A172 (cell line): ENCODE measurements at places on chromosomes 11 and 22.

DNA sequence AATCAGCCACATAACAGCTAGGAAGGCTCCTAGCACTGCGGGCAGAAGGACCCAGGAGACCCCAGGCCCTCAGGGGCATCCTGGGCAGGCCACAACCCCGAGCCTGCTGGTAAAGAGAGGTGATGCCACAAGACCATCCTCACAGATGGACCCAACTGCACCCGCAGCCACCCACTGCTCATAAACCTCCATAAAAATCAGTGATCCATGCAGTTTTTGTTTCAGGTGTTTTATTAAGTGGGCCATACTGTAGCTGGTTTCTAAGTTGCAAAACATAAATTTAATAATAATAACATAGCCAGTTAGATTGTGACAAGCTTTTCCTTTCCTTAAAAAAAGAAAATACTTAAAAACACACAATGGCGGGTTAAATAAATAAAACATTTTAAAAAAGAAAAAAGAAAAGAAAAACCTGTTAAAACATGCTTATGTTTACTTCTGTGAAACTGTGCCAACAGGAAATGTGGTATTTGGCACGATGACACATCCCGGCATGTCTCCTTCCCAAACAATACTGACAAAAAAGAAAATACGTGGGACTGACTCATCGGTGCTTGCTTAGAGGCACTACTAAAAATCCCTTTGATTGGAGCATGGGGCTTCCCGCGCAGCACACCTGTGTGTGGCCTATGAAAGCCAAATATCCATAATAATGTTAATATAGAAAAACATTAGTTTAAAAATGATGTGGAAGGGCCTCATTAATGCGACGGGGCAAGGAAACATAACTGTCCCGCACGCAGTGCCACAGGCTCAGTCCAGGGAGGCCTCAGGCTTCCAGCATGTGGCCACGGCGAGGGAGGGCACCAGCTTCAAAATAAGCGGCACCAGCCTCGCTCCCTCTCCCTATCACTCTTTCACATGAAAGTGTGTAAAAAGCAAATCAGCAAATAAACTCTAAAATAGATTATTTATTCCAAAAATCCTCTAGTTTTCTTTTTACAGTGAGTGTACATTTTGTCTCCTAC lies 47.5 kb upstream of the SCUBE2 start:
- DNase-seq = peak; percentile 95

- no peak for DNase-seq
Observed at GRCh38 chr11:68598816-68599653, 85.3 kb upstream of the GAL start.

GRCh38 chr11:36417154-36417553 lies 92.9 kb downstream of the TRAF6 start:
- DNase-seq = no peak

- no peak for DNase-seq
Observed at GRCh38 chr11:10247011-10247410, 47.0 kb downstream of the SBF2 start.

GRCh38 chr11:12693479-12694182 lies 19.4 kb downstream of the TEAD1 start:
- DNase-seq = peak; percentile 99

- DNase-seq = no peak
Observed at GRCh38 chr11:75931124-75931523, 116.1 kb downstream of the UVRAG start.

GRCh38 chr22:31533374-31533773 lies 37.0 kb downstream of the SFI1 start:
- DNase-seq = no peak

- DNase-seq = peak; percentile 31
Observed at GRCh38 chr11:60265373-60266214, 14.9 kb upstream of the MS4A4A start.

- DNase-seq = peak; percentile 3
Observed at GRCh38 chr11:38818720-38819119, 2220.7 kb upstream of the RAG2 start.

DNA sequence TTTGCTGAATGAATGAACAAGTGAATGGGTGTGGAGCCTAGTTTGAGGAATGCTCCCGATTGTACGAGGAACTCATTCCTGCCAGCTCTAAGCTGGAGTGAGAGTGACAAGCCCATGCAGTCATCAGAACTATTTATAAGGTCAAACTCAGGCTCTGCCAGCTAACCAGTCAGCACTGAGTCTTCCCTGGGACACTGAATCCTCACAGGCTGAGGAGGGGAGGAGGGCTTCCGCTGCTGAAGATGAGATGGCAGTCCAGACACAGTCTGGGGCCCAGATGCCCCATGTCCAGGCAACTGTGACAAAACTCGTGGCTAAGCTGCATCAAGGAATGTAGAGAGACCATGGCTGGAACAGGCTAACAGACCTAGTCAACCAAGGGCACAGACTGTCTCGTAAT lies 4.0 kb downstream of the LRP4 start:
- no peak for DNase-seq

- no peak for DNase-seq
Observed at GRCh38 chr11:103875855-103876510, 160.5 kb upstream of the DDI1 start.

DNA sequence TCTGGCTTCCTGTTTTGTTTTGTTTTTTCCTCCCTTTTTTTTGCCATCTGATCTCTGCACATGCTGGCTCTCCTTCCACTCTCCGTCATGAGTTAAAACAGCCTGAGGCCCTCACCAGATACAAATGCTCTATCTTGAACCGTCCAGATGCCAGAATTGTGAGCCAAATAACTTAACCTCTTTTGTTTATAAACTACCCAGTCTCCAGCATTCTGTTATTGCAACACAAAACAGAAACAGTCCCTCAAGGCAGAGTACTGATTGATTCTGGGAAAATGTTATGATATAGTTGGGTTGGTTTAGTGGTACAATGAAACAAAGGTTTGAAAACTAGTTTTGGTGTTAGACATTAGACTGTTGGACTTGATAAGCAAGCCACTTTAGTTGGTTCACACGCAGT lies 1390.0 kb upstream of the RAG2 start:
- DNase-seq = no peak

- no peak for DNase-seq
Observed at GRCh38 chr11:59302991-59303390, 55.7 kb upstream of the OR5AN1 start.

- no peak for DNase-seq
Observed at GRCh38 chr11:109512680-109513079, 90.7 kb downstream of the C11orf87 start.

GRCh38 chr11:60831143-60831500 lies 10.8 kb upstream of the CCDC86 start:
- peak; percentile 76 for DNase-seq

DNA sequence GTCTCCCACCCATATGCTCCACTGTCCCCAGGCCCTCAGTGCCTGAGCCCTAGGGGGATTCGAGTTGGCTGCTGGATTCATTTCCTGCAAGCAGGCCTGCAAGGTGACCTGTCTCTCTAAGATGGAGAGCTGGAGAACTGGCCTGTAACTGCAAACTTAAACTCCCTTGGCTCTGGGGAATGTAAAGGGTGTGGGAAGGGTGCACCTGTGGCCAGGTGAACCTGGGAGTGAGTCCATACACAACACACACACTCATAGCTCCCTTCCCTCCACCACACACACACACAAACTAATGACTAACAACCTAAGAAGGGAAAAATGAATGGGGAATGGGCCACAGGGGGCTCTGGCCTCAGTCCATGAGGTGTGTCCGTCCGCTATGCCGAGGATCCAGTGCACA lies 14.5 kb downstream of the SMTNL1 start:
- DNase-seq = no peak

- DNase-seq = no peak
Observed at GRCh38 chr22:38082986-38083710, 836 bp downstream of the SLC16A8 start.

DNA sequence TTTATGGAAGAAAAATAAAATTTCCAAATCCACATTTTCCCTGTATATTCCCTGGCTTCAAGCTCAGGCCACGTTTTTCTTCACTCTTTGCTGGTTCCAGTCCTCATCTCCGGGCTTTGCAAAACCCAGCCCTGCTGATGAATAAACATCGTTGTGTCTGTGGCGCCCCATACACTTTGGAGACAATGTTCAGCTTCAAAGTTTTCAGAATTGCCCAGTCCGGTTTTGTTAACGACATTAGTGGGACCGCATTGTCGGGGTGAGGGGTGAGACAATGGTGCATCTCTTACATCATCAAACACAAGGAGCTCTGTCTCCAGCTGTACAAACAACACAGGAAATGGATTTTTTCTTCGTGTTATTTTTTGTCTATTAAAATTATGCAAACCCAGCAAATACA lies 53.4 kb upstream of the HTATIP2 start:
- DNase-seq = no peak

- DNase-seq = no peak
Observed at GRCh38 chr11:131644204-131644795, 273.9 kb downstream of the NTM start.

DNA sequence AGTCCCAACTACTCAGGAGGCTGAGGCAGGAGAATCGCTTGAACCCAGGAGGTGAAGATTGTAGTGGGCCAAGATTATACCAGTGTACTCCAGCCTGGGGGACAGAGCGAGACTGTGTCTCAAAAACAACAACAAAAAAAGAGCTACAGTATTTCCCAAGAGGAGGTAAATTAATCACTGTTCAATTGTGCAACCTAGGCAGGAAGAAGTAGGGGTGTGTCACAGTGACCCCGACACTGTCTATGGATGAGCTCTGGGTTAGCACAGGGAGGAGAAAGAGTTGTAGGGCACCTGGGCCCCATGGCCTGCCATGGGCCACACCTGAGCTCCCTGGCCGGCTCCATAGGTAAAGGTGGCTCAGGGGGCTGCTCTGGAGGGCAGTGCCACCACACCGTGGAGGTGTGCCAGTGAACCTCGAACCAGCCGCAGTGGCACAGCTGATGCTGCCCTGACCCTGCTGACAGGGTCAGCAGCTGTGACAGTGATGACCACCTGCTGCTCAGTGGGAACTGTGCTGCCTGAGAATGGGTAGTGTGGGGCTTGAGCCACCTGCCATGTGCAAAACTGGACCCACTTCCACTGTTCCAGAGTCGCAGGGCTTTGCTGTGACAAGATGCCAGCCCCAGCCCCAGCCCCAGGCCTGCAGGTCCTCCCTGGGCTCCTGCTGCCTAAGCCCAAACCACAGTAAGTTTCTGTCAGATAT lies 84.0 kb upstream of the PITPNB start:
- DNase-seq = no peak

- DNase-seq = no peak
Observed at GRCh38 chr22:36227396-36227795, 11.9 kb downstream of the APOL2 start.

- DNase-seq = no peak
Observed at GRCh38 chr11:2992997-2993325, 832 bp upstream of the NAP1L4 start.
